ENCODE measurements at places on chromosomes 3 and 15. TPM values are rescaled to one million over a fixed set of nuclear protein-coding genes. Genes with fewer than 3 reads are reported as not detected.
A peak's percentile ranks its signal among the peaks of the same experiment; 100 is the strongest.

DNA sequence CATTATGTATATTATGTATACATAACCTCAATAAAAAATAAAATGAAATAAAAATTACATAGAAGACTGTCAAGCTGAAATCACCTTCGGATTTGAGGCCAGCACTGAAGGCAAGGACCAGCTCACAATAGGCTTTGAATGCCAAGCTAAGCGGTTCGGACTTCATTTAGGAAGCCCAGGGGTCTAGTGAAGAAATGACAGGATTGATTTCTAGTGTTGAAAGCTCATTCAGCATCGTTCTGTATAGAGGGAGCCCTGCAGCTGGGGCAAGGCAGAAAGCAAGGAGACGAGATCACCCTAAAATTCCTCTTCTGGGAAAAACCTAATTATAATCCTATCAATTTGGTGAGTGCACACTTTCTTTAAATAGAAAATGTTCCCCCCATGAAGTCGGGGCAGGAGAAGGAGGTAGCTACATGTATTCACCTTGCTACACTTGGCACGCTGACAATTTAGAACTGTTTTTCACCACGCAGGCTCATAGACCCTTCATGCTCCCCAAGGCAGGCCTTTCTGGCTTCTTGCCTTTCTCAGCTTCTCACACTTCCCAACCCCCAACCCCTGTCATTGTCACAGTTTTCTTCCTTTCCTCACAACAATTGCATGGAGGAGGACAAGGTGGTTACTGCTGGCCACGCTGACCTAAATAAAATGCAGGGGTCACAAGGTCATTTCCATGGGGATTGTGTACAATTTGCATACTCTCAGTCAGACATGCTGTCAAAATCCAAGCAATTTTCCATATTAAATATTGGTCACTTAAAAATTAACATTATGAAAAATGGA is 44.4 kb upstream of the SSR3 start:
- no peaks in the 10 kb centered on the region for H3K27me3 ChIP-seq
- H3K4me1 ChIP-seq, result peaks cover 7% of the 10 kb centered on the region
- H3K36me3 ChIP-seq, result no peaks in the 10 kb centered on the region
- H3K27ac ChIP-seq, result no peak overlapping the region
- H3K4me3 ChIP-seq, result no peak overlapping the region

- DNase-seq, result peak; percentile 61
- no peaks in the 10 kb centered on the region for H3K36me3 ChIP-seq
- H3K4me3 ChIP-seq, result no peak overlapping the region
- peaks cover 2% of the 10 kb centered on the region for H3K4me1 ChIP-seq
- H3K27ac ChIP-seq, result no peak overlapping the region
These were observed 35.1 kb downstream of the USP3 start for GRCh38 chr15:63539521-63539920.

- no peaks in the 10 kb centered on the region for H3K4me1 ChIP-seq
- H3K27ac ChIP-seq, result no peak overlapping the region
- DNase-seq, result no peak
- no peaks in the 10 kb centered on the region for H3K36me3 ChIP-seq
- H3K4me3 ChIP-seq, result no peak overlapping the region
These were observed 35.9 kb downstream of the SFMBT1 start for GRCh38 chr3:53009826-53010539.

DNA sequence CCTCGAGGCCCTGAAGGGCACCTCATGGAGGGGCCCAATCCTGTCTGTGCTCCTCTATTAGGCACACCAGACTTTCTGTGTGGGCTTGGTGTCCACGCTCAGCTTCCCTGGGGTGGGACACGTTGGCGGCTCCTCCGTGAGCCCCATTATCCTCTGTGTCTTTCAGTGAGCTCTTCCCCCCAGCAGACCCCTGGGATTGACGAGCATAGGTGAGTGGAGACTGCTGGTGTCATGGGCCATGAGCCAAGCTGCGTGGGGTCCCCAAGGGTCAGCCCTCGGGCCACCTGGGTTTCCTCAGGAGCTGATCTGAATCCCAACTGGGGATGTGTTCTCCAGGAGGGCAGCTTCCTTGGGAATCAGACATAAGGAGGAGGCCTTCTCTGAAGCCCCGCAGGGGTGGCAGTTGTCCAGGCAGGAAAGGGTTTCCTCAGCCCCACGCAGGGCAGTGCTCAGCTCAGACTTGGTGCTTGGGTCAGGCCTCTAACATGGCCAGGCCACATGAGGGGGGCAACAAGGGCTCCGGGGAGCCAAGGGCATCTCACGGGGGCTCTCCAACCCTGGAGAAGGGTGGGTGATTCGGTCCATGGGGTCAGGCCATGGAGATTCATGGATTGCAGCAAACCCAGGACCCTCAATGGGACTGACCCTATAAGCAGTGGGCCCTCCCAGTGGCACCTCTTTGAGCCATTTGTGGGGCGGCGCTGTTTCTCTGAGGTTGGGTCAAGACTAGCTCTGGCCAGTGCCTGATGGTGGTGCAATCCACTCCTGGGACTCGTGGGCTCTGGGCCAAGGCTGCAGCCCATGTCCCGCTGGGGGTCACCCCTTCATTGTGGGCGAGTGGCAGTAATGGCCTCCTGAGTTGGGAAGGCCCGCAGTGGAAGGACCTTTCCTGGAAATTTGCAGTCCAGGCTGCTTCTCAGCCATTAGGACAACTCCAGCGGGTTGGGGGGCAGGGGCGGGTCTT is 222.5 kb downstream of the SNRPN start:
- no peaks in the 10 kb centered on the region for H3K36me3 ChIP-seq
- peak; percentile 16 for DNase-seq
- H3K4me3 ChIP-seq, result no peak overlapping the region
- no peaks in the 10 kb centered on the region for H3K4me1 ChIP-seq
- H3K27ac ChIP-seq, result no peak overlapping the region

GRCh38 chr3:197010556-197011351 is 18.9 kb downstream of the MELTF start:
- DNase-seq, result peak; percentile 45
- H3K36me3 ChIP-seq, result no peaks in the 10 kb centered on the region
- H3K4me3 ChIP-seq, result no peak overlapping the region
- H3K4me1 ChIP-seq, result no peaks in the 10 kb centered on the region

The TMCO5A gene
- not detected for total RNA-seq

The GATA2 gene
- 31.4 TPM for total RNA-seq

The LRRIQ4 gene
- not detected for total RNA-seq
